ENCODE measurements at places on chromosomes 4 and X.

GRCh38 chr4:179352221-179352620 lies 1910.0 kb upstream of the AGA start:
- no peak for DNase-seq

DNA sequence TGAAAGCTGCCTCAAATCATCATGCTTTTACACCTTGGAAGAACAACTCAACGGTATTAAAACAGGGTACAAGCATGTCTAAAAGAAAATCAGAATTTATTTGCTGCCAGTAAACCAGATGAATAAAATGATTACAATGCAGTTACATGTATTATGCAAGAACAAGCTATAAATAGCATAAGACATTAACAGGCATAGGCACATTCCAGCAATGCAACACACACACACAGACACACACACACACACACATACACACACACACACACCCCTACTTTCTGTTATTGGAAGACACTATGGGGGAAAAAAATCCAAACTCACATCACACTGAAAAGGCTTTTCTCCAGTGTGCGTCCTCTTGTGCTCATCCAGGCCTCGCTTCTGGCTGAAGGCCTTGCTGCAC lies 212.5 kb downstream of the PRDM5 start:
- no peak for DNase-seq

DNA sequence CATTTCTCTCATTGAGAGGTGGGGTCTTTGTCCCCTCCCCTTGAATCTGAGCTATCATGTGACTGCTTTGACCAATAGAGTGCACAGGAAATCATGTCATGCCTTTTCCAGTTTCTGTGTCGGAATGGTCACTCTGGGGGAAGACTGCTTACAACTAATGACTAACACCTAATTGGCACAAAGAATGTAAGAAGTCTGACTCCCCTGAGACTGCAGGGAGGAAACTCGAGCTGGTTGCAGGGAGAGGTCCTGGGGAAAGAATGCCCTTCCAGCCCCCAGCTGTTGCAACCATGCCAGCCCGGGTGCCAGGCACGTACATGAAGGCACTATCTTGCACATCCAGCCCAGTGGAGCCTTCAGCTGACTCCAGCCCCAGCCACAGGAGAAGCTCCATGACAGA lies 254.2 kb downstream of the DHX15 start:
- DNase-seq, result no peak

DNA sequence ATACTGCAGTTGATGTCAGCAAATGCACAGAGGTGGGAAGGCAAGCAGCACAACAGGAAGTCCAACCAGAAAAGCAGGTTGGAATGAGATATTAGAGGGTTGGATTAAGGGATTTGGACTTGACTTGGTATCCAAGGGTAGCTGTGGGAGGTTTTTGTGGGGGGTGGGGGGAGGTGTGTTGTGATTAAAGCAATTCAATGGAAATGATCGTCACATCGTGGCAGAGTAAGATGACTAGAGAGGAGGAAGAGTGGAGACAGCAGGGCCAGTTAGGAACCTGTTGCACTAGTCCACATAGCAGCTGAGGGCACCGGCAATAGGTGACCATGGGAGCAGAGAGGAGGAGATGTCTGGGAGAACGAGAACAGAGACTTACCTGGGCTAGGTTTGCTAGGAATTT lies 2.4 kb downstream of the SLC25A43 start:
- DNase-seq, result no peak

DNA sequence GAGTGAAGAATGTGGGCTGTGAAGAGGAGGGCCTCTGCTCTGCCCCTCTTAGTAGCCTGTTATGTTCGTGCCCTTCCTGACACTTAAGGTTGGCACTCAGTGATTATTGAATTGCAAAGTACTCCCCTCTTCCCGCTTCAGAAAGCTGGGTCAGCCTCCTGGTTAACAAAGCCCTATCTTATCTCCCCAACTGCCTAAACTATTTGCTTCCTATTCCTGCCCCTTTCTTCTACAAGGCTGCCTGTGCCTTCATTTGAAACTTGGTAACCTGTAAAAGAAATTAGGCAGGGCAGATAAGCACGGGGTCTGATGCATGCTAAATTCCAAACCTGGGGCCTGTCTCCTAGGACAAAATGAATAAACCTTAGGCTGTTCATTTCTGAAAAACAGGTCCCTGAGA lies 23.1 kb upstream of the TMEM150C start:
- no peak for DNase-seq

DNA sequence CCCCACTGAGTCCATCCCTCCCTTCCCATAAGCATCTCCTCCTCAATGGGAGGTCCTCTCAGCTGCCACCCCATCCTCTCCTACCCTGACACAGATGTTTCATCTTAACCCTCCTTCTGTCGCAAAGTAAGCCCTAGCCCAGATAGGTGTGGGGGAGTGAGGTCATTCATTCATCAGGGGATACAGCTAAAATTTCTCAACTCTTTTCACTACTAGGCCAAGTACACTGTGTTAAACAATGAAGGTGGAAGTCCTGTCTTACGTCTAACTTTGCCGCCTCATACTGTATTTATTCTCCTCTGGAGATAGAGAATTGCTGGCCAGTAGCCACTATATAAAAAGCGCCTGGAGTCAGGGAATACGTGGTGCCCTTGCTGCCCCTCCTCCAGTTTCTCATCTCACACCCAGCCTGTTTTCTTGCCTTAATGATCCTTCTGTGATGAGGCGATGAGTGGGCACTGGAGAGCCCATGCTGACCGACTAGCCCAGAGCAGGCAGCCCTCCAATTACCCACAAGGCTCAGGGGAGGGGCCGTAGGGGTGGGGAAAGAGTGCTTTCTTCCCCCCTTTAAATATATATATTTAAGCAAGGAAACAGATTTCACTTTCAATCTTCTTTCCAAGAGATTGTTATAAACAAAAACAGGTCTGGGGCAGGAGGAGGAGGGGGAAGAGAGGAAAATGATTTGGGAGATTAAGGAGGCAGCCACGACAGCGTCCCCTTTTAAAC lies 149.5 kb downstream of the PJA1 start:
- no peak for DNase-seq

- DNase-seq, result no peak
These were observed 189.8 kb upstream of the GALNT7 start for GRCh38 chr4:172978848-172979247.

DNA sequence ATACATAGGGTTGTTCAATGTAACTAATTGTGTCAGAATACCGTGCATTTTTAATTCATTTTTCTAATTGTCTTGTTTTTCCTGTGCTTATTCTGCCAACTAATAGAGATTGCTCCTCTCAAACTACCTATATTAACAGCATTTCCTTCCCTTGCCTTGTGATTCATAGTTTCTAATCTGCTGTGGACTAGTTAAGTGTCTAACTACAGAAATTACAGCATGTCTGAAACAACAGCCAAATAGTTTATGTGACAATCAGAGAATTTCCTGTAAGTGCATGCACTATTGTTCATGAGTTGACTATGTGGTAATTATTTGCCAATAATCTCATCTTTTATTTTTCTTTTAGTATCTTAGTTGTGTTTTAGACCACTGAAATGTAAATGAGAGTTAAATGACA lies 4.1 kb upstream of the SEC24B start:
- no peak for DNase-seq

- DNase-seq, result peak; percentile 22
These were observed 11.2 kb upstream of the PLAC8 start for GRCh38 chr4:83125738-83126141.

Data from T-helper 1 cell (primary cell).